ENCODE measurements at places on chromosomes 1 and 21. TPM values are rescaled to one million over a fixed set of nuclear protein-coding genes. Genes with fewer than 3 reads are reported as not detected.

C1orf141 gene
- total RNA-seq: not detected

KRTAP11-1 gene
- total RNA-seq: not detected

GRCh38 chr1:193102662-193103061 lies 2.6 kb downstream of the GLRX2 start:
- no peak overlapping the region for H3K27ac ChIP-seq
- H3K27me3 ChIP-seq: no peaks in the 10 kb centered on the region
- H3K36me3 ChIP-seq: peaks cover 6% of the 10 kb centered on the region

GRCh38 chr21:26782331-26782730 lies 62.9 kb downstream of the ADAMTS1 start:
- no peak for DNase-seq
- H3K27ac ChIP-seq: no peak overlapping the region
- H3K27me3 ChIP-seq: no peaks in the 10 kb centered on the region
- H3K36me3 ChIP-seq: no peaks in the 10 kb centered on the region

GRCh38 chr1:48206371-48206770 lies 16.1 kb upstream of the SLC5A9 start:
- no peak overlapping the region for H3K27ac ChIP-seq
- DNase-seq: no peak
- no peak overlapping the region for H3K4me3 ChIP-seq

KCNJ9 gene
- total RNA-seq: 0.05 TPM

SH3BGRL3 gene
- total RNA-seq: 112 TPM

INTS7 gene
- 21.7 TPM for total RNA-seq

- peaks cover 27% of the 10 kb centered on the region for H3K4me1 ChIP-seq
- no peaks in the 10 kb centered on the region for H3K27me3 ChIP-seq
- DNase-seq: no peak
- no peak overlapping the region for H3K4me3 ChIP-seq
- H3K27ac ChIP-seq: no peak overlapping the region
These were observed 10.2 kb upstream of the NCMAP start for GRCh38 chr1:24545662-24546061.

DNA sequence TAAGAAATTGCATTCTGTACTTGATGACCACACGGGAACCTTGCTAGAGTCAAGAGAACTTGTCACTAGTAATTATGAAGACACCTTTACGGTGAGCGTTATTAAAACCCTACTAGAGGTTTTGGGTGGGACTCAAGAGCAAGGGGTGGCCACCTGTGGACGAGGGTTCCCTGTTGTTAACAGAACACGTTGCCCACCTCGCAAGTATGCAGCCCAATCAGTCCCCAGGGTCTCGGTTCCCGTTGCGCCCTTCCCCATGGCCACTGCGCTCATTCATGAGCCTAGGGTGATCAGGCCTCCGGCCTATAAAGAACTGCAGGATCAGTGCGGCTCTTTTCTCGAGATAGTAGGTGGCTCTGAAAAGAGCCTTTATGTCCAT lies 30.2 kb upstream of the RNF187 start:
- DNase-seq: no peak
- H3K27me3 ChIP-seq: no peaks in the 10 kb centered on the region
- H3K27ac ChIP-seq: peak overlapping the region; percentile 98
- peak overlapping the region; percentile 94 for H3K4me3 ChIP-seq

DNA sequence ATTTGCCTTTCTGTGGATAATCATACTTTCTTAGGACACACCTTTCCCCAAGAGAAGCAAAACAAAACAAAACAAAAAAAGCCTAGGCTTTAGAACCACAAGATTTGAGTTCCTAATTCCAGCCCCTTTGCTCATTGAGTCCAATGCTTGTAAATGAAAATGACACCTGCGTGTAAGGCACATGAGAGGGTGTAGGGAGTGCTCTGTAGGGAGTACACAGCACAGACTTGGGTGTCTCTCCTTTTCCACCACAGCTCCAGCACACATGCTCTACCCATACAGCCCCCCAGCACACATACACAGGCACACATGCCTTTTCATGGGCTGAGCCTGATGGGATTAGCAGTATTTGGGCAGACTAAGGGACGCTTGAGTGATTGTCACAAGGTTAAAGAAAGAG lies 9.2 kb upstream of the NGF start:
- no peak overlapping the region for H3K27ac ChIP-seq
- no peak overlapping the region for H3K4me3 ChIP-seq
- no peak for DNase-seq
- no peaks in the 10 kb centered on the region for H3K27me3 ChIP-seq

- H3K27ac ChIP-seq: no peak overlapping the region
- H3K27me3 ChIP-seq: peaks cover 68% of the 10 kb centered on the region
- H3K36me3 ChIP-seq: no peaks in the 10 kb centered on the region
- no peaks in the 10 kb centered on the region for H3K4me1 ChIP-seq
These were observed 192.7 kb upstream of the KIAA0040 start for GRCh38 chr1:175385316-175385715.

Data from HCT116 (cell line).